ENCODE measurements at places on chromosomes 1 and 21.
A peak's percentile ranks its signal among the peaks of the same experiment; 100 is the strongest.

GRCh38 chr1:113605146-113605545 lies 154.1 kb downstream of the PHTF1 start:
- no peak for DNase-seq

- DNase-seq, result peak; percentile 3
These were observed 383.5 kb downstream of the OMA1 start for GRCh38 chr1:58162952-58163550.

DNA sequence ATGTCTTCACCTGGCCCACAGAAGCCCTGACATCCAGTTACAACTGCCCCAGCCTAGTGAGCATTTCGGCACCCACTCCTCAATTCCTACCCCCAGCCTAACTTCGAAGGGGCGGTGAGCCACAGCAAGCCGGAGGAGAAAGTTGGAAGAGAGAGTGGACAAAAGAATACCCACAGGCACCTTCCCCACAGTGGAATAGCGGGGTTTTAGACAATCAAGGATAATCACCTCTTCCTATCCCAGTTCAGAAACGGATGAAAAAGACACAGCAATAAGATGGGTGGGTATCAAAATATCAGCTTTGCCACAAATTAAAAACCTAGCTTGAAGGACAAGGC lies 1.3 kb upstream of the LSS start:
- DNase-seq, result no peak

DNA sequence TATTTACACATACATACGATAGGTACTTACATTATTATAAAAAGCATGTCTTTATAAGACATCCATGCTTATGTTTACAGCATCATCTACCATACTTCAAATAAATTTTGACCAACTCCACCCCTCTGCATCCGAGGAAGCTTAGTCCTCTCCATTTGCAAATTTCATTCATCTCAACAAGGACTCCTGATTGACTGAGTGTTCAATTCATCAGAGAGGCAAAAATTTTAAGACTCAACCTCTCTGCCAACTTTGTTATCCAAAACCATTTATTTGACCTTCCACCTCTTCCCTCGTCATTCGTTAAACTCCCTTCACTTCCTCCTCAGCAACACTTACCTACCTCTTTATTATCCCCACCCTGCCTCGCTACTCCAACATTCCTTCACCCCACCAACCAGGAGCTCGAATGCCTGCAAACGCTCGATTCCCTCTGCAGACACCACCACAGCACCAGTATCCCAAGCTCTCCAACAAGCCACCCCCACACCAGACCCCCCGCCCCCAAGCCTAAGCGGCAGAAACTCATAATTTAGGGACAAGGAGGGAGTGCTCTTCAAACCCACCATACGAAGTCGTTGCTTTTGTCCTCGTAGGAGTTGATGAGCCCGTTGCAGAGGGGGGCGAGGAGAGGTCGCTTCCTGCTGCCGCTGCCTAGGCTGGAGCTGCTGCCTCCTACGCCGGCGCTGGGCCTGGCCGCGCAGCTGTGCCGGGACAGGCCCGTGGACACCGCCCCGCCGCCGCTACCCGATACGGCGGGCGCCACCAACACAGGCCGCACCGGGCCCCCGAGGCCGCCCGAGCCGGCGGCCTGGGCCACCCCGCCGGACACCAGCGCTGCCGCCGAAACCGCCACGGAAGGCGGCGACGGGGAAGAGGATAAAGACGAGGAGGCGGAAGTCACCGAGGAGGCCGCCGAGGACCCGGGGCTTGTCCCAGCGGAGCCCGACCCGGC lies 803 bp downstream of the COP1 start:
- no peak for DNase-seq

All from AG04449 (cell line).